ENCODE measurements at places on chromosomes 2 and 18.

DNA sequence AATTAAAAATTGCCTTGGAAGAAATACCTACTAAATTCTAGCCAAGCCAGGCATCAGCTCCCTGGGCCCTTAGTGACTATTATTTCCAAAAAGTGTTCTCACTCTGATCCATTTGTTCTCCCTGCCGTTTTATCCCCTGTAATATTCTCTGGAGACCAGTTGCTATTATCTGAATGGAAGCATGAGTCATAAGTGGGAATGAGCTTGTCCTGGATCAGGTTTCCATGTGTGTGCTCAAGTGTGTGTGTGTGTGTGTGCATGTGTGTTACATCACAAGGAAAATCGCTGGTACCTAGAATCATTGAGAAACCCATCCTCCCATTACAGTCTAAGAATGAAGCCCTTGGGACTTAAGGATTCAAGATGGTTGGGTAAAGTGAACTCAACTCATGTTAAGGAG lies 130.3 kb upstream of the CXCR4 start:
- DNase-seq, result no peak

- no peak for DNase-seq
Measured at GRCh38 chr2:2889646-2890045, 488.0 kb downstream of the EIPR1 start.

DNA sequence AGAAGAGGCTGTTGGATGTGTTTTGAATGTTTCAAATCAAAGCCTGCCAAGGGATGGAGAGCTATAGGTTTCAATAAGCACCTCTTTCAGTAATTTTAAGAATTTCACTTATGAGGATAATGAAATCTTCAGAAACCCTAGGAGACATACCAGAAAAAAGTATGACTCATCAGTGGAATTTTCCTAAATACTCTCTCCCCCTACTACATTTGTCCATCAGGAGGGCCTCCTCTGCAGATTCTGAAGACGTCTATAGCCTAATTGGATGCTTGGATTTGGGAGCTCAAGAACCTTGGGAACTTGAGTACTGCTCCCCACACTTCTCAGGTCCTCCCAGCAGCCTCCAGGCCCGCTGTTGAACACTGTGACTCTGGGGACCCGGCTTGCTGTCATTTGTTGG lies 374.3 kb downstream of the SLC4A3 start:
- DNase-seq, result no peak

- DNase-seq, result no peak
Measured at GRCh38 chr18:58355243-58355642, 273.6 kb downstream of the ALPK2 start.

DNA sequence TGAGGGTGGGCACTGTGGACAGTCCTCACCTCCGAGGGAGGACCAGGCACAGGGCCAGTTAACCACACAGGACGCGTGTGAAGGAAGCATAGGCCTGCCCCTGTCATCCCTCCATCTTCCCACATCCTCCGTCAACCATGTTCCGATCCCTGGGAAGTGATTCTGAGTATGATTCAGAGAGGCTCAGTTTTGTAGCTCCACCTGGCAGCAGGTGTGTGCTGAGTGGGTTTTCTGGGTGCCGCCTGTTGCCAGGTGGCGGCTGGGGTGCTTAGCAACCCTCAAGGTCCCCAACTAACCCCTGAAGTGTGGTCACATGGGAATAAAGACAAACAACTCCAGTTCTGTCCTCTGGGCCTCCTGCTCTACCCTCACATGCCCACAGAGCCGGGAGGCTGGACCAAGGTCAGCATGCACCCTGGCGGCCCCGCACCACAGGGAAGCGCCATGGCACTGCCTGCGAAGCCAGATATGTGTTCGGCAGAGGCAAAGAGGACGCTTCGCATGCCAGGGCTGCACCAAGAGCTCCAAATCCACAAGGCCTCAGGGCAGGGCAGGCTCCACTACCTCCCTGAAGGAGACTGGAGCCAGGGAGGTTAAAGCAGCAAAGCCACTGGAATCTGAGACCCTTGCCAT lies 60.0 kb downstream of the ADCY3 start:
- DNase-seq, result no peak

GRCh38 chr2:54122939-54123338 lies 7.5 kb downstream of the ACYP2 start:
- DNase-seq, result no peak

DNA sequence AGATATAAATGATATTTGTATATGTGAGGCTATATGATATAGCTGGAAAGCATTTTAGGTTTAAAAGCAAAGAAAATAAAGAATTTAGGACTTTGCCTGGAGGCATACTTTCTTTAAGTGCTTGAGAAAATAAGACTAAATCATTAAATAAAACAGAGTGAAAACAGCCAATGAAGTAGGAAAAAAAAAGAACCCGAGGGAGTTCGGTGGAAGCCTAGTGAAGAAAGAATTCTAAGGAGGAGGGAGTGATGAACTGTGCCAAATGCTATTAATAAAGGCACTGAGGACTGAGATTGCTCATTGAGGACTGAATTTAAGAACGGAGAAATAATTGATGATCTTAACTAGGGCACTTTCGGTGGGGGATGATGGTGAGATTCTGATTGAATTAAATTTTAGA lies 573.5 kb downstream of the DSC3 start:
- DNase-seq, result no peak

- no peak for DNase-seq
Measured at GRCh38 chr2:159489476-159489875, 126.9 kb downstream of the BAZ2B start.

DNA sequence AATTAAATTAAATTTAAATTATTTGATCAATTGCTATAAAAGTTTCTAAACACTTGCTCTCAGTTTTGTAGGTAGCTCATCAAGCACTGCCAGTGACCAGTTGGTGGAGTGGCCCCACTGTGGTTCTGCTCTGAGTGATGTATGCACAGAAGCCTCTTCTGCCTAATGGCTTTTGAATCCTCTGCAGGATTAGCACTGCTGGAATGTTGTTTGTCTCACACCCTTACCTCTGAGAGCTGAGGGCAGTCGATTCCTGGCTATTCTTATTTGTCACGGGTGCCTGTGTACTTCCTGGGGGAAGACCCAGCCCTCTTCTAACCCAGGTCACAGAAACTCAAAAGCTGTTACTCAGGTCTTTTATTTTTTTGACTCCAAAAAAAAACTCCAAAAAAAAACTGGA lies 9.5 kb downstream of the CAPN14 start:
- no peak for DNase-seq

- DNase-seq, result no peak
Measured at GRCh38 chr2:29162204-29162928, 47.2 kb downstream of the CLIP4 start.

GRCh38 chr2:240387669-240388358 lies 47.6 kb upstream of the GPC1 start:
- DNase-seq, result peak; percentile 2

DNA sequence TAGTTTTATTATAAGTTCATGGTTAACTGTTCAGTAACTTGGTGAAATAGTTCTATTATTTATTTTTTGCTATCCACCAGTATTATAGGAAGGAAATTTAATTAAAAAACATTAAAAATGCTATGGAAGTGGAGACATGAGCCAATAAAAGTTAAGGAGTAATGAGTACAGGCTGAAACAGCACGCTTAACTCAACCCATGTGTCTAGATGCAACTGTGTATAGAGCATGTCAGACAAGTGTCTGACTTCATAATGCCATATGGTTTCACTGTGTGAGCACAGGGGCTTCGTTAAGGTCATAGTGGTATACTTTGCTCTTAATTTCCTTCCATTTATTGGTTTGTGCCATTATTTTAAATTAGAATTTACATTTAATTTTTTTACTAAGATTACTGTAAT lies 566.8 kb upstream of the NRP2 start:
- DNase-seq, result no peak

DNA sequence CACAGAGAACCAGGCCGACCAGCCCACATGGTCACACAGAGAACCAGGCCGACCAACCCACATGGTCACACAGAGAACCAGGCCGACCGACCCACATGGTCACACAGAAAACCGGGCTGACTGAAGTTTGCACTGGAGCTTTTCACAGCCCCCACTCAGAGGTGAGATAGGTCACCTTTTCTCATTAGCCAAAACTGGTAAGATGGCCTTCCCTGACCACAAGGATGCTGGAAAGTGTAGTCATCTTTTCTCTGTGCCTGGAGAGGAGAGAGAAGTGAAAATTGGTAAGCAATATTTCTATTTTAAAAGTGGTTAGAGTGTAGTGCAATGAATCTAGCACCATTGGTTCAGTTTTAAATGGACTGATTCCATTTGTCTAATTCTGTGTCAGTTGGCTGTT lies 247.1 kb downstream of the NEDD4L start:
- no peak for DNase-seq

DNA sequence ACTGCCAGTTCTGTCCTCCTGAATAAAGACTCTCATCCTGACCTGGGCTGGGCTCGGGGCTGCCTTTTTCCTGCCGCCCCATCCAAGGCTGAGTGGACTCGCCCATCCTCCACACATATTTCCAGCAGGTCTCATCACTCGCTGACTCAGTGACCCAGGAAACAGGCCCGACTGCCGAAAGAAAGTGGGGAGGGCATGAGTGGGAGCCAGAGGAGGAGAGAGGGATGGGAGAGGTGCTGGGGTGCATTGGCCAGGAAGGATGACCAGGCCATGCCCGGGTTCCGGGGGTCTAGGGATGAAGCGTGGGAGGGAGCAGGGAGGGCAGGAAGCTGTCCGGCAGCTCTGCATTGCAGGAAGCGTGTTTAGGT lies 66.7 kb downstream of the TWIST2 start:
- DNase-seq, result no peak

DNA sequence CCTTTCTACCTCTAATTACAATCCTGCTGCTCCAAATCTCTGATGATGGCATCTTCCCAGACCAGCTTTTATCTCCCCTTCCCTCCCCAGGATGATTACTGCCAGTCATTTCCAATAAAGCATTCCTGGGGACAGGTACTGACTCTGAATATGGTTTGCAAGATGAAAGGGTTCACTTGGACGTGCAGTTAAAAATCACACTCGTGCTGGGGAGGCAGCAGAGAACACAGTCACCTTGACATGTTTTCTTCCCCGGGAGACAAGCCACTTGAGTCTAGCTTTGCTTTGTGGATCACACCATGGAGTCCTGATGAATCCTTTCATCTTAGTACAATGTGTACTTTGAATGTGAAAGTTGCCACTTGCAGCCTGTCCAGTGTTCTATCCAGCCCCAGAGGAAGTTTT lies 175.0 kb downstream of the ALPK2 start:
- DNase-seq, result no peak

DNA sequence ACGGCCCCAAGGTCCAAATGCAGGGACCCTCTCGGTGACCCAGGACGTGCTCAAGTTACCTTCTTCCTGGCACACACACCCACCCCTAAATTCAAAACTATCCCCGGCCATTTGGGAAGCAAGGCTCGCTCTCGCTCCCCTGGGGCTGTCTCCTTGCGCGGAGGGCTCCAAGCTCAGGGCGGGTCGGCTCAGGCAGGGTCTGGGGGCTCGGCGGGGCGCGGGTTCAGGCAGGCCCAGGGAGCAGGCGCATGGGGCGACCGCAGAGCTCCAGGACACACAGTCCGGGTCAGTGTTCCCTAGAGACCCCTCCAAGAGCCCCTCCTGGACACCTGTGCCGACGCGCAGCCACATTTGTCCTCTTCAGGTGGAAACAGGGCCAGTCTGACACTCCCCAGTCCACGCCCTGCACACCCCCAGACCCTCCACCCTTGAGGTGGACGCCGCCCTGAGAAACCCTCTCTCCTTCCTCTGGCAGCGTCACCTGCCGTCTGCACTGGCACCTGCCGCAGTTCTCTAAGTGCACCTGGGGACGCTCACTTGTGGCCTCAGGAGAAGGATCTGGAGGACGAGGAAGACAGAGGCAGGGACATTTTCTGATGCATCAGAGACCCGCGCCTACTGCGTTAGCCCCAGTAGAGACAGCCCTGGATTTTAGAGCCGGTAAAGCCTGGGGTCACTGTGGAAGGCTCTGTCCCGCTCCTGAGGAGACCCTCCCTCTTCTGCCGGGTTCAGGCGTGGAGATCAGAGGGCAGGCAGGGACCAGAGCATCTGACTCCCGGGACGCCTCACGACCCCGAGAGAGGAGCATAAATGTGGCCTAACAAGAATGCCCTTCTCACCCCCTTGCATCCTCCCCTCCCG lies 138.8 kb downstream of the TWIST2 start:
- DNase-seq, result no peak

GRCh38 chr2:47819834-47820233 lies 36.9 kb downstream of the MSH6 start:
- DNase-seq, result no peak

DNA sequence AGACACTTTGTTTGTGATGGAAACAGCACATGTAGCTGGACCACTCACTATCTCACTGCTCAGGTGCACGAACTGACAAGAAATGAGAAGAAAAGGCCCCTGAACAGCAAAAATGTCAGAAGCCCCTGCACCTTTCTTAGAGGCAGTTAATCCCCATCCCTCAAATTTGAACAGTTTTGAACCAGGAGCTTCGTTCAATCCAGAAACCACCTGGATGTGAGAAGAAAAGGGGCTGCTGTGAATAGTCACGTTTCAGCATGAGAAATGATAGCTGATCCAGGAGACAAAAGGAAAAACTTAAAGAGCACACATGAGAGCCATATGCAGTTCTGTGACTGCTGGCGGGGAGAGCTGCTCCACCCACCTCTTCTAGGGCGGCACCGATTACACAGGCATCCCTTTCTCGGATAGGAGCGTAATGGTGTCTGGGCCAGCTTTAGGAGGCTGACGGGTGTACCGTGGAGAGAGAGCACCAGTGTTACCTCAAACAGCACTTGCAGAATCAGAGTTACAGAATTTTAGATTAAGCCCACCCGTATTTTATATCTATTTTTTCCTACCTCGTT lies 117.0 kb upstream of the EML6 start:
- no peak for DNase-seq

GRCh38 chr2:37984176-37984575 lies 59.1 kb downstream of the RMDN2 start:
- DNase-seq, result peak; percentile 31

GRCh38 chr2:73385123-73385503 lies 523 bp upstream of the ALMS1 start:
- DNase-seq, result no peak

GRCh38 chr2:147173189-147173581 lies 671.6 kb upstream of the ACVR2A start:
- no peak for DNase-seq

DNA sequence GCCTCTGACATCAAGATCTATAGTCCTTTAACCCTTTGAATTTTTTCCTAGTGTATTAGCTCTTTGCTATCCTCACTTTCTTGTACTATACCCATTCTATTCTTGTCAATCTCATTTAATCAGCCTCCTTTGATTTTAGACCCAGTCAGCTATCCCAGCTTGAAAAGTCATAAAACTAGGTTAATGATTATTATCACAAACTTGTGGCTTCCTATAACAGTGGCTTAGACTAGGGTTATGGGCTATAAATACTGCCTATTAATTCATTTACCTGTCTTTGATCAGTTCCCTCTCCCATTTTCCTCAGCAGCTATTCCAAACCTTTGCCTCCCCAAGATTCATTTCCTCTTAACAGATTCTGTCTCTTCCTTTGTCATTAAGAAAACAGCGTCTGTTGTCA lies 174.8 kb downstream of the UBR3 start:
- no peak for DNase-seq

GRCh38 chr2:208406474-208407451 lies at the start of gene PTH2R:
Gene PTH2R, plus strand, starts transcription at chr2:208406792. Its CDS starts 252 bp downstream, at chr2:208407044.
- no peak for DNase-seq
